ENCODE measurements at places on chromosomes 16 and 17.
A peak's percentile ranks its signal among the peaks of the same experiment; 100 is the strongest.

- peak; percentile 69 for DNase-seq
Observed at GRCh38 chr16:52912565-52913173, 140.0 kb downstream of the CHD9NB start.

DNA sequence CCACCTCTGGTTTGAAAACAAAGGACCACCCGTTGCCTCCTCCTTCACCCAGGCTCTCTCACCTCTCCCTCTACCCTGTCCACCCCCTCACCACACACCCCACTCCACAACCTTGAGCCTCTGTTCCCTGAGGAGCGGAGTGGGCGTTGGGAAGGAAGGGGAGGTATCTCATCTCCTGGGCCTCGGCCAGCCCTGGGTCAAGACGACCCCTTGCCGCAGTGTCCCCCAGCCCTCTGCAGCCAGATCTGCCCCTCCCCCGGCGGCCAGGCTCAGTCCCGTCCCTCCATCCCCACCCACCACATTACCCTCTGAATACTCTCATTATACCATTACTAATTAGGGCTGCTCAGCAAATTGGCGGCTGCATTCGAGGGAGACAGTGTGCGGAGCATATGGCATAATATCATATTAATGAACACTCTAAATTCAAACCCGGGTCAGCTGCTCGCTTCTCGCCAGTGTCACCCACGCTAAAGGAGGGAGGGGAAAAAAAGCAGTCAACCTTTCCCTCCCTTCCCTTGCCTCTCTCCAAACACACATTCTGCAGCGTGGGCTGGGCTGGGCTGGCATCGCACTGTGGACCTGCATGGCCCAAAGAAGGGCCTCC, 123.2 kb upstream of the LHX1 start:
- no peak for DNase-seq

GRCh38 chr16:19098173-19098572, 15.6 kb upstream of the ITPRIPL2 start:
- DNase-seq, result no peak

GRCh38 chr16:21260870-21261791, 17.0 kb downstream of the CRYM start:
- peak; percentile 97 for DNase-seq

- no peak for DNase-seq
Observed at GRCh38 chr17:79581324-79581932, 29.4 kb downstream of the RBFOX3 start.

DNA sequence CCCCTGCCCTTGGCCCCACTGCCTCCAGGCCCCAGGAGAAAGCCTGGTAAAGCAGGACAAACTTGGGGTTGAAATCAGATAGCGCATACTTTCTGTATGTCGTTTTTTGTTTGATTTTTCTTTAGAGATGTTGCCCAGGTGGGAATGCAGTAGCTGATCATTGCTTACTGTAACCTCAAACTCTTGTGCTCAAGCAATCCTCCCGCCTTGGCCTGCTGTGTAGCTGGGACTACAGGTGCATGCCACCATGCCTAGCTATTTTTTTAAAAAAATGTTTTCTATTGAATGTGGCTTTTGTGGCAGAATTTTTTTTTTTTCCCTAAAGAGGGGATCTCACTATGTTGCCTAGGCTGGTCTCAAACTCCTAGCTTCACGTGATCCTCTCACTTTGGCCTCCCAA, 11.1 kb upstream of the CCL5 start:
- no peak for DNase-seq

DNA sequence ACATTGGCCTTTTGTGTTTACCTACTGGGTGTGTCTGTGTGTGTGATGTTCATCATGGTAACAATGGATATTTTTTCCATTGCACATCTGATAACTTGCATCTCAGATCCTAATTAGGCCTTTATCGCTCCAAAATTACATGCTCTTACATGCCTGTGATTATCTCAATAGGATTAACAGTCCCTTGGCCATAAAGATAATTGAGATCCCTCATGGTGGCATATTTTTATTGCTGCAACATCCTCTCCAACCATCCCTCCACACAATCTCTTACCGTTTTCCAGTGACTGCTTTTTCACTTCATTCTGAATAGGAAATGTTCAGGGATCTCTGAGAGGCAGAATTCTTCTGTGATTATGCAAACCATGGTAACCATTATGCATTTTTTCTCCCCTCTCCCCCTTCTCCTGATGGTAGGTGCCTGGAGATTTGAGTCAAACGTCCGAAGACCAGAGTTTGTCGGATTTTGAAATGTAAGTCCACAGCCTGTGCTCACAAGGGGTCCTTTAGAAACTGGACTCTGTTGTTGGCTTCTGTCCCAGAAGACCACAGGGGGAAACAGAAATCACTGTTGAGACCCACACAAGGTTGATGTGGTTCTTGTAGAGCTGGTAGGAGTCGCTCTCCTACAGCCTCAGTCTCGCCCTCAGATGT, 405.5 kb downstream of the CPPED1 start:
- DNase-seq, result no peak

DNA sequence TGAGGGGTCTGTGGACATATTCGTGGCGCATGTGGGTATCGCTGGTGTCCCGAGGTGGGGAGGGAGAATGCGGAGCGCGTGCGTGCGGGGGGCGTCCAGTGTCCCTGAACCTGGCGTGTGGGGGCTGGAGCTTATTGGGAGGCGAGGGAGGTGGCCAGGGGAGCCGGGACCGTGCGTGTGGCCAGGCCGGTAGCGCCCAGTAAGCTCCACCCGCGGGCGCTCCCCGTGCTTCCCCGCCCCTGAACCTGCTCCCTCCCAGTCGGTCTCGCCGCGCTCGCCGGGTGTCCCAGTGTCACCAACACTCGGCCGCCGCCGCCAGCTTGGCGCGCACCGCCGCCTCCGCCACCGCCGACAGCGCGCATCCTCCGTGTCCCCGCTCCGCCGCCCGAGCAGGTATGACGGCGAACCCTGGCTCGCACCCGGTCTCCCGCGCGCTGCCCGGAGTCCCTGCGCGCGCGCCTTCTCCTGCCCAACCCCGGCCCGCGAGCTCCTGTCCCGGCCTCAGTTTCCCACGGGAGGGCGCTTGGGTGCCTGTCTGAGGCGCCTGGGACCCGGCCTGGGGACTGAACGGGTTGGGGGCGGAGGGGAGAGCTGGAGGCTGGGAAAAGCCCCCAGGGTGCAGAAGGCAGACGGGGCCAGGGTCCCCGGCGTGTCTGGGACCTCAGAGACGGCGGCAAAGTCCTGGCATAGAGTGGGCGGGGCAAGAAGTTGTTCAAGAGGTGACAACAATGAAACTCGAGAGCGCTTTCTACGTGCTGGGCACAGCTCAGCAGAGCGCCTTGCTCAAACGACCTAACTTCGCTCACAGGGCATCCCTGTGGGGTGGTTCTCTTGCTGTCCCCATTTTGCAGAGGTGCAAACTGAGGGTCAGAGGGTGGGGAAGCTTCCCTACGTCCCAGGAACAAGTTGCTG, at the start of gene SCNN1B:
Gene SCNN1B, plus strand, starts transcription at position 258 of the 912 bp plus-strand sequence. CDS start 46,298 bp downstream, outside the sequence.
- DNase-seq, result no peak
